ENCODE measurements at places on chromosomes 1 and 21.
A peak's percentile ranks its signal among the peaks of the same experiment; 100 is the strongest.

DNA sequence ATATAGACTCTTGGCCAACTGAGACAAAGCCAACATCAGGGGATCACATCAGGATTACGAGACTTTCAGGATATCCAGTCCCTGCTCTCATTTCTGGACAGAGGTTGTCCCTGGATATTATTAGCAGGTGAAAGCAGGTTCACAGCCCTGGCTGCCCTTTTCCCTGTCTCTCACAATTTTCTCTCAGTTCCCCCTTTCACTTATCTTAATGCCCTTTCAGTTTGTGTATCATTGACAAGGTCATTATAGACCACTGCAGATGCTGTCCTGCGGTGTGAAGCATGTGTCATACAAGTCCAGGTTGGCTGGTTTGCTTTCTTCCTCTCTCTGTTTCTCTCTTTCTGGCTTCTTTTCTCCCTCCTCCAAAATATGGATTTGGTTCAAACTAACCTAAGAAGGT, 2.1 kb upstream of the KLHDC9 start:
- no peak for DNase-seq

DNA sequence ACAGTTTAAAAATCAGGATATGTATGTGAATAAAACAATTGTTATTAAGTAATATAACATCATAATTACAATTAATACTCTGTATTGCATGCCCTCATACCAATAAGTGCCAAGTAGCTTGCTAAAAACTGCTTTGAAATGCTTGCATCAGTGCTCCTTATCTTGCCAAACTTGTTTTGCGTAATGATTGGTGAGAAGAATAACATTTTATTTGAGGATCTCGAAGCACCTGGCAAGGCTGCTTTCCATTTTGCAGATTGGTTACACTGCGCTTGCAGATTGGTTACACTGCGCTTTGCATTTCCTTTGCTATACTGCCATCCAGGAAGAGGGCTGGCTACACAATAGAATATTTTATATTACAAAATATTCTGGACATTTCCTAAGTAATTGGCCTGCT, 1.7 kb upstream of the PBX1 start:
- DNase-seq, result no peak

GRCh38 chr1:160158031-160158430, 6.6 kb downstream of the ATP1A4 start:
- no peak for DNase-seq

GRCh38 chr1:67317803-67318202, 10.1 kb downstream of the IL12RB2 start:
- no peak for DNase-seq

GRCh38 chr1:75901371-75901770, 30.8 kb downstream of the ASB17 start:
- no peak for DNase-seq

DNA sequence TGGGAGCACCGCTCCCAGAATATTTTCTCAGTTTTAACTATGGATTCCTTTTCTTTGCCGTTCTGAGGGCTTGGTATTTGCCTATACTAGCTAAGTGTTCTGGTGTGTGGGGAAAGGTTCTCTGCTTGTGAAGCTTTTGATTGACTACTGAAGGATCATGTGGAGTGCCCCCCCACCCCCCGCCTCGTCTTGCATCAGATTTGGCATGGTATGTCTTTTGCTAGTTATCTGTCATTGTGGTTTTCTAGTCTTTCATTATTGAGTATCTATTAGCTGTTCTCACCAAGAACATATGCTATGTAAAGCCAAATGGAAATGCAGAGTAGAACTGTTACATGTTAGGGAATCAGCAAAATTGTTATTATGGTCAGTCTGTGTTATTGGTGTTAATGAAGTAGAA, 58.3 kb downstream of the MACF1 start:
- no peak for DNase-seq

GRCh38 chr1:116987256-116987555, 14.4 kb upstream of the CD101 start:
- DNase-seq, result no peak

DNA sequence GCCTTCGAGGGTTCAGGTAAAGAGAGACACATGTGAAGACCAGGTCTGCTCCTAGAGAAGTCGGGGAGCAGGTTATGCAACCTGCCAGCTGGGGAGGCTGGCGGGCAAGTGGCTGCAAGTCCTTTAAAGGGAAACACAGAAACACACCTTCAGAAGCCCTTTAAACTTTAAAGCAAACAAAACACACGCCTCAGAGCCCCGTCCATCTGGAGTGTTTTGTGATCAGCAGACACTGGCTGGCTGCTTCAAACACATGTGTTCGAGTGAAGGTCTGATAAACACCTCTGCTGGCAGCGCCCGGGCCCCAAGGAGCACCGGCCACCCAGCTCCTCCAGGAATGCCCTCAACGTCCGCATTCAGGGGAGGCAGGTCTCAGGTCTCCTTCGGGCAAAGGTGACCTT, 15.2 kb downstream of the RIPK4 start:
- no peak for DNase-seq

- no peak for DNase-seq
Measured at GRCh38 chr1:22553104-22553880, 10.0 kb upstream of the EPHA8 start.

GRCh38 chr1:3304692-3305091, 149.8 kb upstream of the ARHGEF16 start:
- DNase-seq, result no peak

DNA sequence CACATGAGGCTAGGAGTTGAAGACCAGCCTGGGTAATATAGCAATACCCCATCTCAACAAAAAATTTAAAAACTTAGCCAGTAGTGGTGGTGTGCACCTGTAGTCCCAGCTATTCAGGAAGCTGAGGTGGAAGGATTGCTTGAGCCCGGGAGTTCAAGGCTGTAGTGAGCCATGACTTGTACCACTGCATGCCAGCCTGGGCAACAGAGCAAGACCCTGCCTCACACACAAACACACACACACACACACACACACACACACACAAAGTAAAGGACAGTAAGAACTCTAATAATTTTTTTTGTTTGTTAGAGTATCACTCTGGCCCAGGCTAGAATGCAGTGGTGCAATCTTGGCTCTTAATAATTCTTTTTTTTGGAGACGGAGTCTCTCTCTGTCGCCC, 138.0 kb upstream of the SOD1 start:
- DNase-seq, result no peak

DNA sequence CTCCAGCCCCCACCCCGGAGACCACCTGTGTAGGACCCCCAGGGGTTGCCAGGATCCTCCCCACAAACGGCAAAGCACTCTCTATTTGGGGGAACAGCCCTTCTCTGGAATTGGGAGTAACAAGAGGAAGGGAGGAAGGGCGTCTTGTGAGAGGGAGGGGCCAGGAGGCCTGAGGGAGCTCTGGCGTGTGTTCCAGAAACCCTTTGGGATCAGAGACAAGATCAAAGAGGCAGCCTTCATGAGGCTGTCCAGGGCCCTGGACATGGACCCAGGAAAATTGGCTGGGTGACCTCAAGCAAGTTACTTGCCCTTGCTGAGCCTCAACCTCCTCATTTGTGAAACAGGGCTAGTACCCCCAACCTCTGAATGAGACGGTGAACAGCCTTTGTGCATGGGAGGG, 18.1 kb upstream of the ECE1 start:
- no peak for DNase-seq

DNA sequence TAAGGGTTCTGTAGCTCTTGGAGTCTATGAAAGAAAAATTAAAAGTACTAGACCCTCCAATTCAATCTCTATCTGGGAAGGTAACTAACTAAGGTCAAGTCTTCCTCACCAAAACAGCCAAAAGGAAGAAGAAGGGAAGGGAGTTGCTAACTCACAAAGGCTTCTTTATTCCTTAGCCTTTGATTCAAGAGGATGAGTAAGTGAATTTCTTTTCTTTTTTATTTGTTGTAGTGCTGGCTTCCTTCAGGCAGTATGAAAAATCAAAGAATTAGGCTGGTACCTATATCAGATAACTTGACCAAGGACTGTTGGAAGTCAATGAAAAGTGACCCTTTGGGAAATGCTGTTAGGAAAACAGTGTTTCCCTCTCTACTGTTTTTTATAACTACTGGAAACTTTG, 144.4 kb upstream of the NRIP1 start:
- DNase-seq, result no peak

GRCh38 chr21:29624776-29625175, 315.0 kb downstream of the GRIK1 start:
- no peak for DNase-seq

- DNase-seq, result no peak
Measured at GRCh38 chr1:217553949-217554509, 76.9 kb downstream of the GPATCH2 start.

- no peak for DNase-seq
Measured at GRCh38 chr1:208180421-208180820, 63.8 kb downstream of the PLXNA2 start.

DNA sequence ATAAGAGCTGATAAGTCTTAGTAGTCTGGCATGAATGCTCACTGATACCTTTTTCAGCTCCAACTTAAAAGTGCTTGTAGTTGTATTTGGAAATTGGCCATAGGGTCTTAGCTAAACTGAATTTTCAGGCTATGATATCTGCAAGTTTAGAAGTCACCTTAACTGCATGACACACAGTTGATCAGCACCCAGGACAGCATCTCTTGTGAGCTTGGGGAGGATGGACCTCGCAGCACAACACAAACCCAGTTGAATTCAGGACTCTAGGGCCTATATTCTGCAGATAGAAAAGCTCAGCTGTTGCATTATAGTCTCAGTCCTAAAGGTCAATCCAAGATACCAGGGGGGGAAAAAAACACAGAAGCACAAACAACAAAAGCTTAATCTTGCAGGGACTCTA, 394.3 kb downstream of the KCNH1 start:
- DNase-seq, result no peak

GRCh38 chr1:25699500-25700143, 83.0 kb downstream of the MAN1C1 start:
- no peak for DNase-seq

GRCh38 chr1:159669338-159669737, 45.1 kb downstream of the CRP start:
- DNase-seq, result no peak

GRCh38 chr1:240232530-240232929, 140.8 kb downstream of the FMN2 start:
- no peak for DNase-seq

DNA sequence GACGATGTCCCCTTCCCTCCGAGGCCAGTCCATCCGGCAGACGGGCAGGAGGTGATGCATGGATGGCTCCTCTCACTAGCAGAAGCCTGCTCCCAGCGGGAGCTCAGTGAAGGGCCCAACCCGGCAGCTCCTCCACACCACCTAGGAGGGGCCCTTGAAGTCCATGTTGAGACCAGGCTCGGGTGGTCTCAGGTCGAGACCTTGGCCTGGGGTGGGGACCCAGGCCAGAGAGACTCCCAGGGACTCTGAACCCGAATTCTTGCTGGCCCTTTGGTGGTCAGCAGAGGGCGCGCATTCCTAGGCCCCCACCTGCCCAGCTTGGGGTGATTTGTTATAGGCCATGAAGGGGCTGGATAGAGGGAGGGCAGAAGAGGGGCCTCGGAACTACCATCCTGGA, 642 bp upstream of the NT5C1A start:
- DNase-seq, result no peak

DNA sequence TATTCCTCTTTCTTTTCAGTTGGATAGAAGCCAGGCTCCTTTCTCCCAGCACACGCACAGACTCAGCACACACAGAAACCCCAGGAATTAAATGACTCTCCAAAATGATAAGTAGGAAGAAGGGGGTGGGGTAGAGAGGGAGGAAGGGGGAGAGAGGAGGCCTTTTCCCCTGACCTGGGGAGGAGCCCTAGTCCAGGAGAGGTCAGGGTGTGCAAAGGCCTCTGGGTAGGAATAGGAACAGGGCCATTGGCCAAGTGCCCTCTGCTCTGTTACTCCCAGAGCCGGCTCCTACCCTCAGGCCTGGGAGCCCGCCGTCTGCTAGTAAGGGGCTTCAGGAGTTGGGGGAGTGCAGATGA, 35.6 kb upstream of the PUM1 start:
- DNase-seq, result no peak

DNA sequence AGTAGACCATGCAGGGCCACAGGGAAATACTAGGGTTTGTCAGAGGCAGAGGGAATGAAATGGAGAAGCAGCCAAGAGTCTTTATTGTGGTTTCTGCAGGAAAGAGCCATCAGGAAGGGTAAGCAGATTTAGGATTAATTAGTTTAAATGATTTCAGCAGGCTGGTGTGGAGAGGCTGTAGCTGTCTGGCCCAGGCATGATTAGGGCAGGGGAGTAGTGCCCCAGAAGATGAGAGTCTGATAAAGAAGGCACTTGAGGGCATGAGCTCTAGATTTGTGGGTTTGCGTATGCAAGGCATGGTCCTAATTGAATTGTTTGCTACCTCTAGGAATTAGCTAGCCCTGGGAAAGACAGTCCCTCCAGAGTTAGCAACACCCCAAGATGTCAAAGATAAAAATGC, 484.6 kb upstream of the PLXNA2 start:
- DNase-seq, result no peak

DNA sequence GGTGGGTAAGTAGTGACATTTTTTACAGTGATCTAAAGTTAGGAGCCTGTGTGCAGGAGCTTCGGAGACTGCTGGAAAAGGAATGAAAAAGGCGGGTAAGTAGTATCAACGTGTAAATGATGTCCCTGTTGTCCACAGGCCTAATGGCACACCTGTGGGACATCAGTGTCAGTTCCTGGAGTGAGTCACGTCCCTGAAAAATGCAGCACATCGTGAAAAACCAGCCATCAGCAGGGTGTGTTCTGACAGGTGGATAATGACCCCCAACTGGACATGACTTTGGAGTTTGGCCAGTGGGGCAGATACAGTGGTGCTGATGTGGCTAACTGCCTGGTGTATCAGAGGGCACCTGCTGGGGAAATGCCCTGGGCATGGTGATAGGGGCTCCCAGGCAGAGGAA, 12.0 kb upstream of the PRDM15 start:
- DNase-seq, result no peak

GRCh38 chr21:41136286-41136685, 31.7 kb upstream of the BACE2 start:
- DNase-seq, result no peak

DNA sequence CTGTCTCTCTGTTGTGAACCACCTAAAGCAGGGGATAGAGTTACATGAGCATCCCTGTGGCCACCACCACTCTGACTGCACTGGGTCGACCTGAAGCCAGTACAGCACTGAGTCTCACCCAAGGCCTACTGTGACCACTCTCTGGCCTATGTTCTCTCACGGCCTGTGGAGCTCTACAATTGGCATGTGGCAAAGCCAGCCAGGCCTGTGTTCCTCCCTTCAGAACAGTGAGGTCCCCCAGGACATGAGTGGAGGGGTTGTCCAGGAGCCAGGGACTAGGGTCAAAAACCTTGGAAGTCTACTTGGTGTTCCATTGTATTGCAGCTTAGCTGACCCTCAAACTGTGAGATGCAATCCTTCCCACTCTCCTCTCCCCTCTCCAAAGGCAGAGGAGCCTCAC, 42.7 kb upstream of the FMO3 start:
- DNase-seq, result no peak

DNA sequence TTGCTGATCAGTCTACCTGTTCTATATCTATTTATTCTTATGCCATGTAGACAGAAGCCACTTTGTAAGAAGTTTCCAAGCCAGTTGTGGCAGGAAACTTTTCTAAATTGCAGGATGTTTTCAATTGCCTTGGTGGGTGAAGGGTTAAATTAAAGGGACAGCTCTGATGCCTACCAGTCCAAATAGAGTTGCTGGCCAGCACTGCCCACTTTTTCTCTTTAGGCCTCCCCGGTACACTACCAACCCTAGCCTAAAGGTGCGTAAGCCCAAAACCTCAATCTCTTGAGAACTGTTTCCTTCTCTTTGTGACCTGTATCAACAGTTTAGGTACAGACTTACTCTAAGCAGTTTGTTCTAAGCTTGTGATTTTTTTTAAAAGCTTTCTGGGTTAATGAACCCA, 15.5 kb downstream of the SUSD4 start:
- no peak for DNase-seq

GRCh38 chr1:115595279-115596079, 46.3 kb upstream of the VANGL1 start:
- peak; percentile 38 for DNase-seq
